ENCODE measurements at places on chromosomes 16 and 17.

- ATAC-seq = no peak
These were observed 1023.4 kb upstream of the RBFOX1 start for GRCh38 chr16:6309271-6309670.

GRCh38 chr17:51761105-51761504, 397.4 kb downstream of the CA10 start:
- ATAC-seq = no peak

- ATAC-seq = no peak
These were observed 100.4 kb upstream of the FA2H start for GRCh38 chr16:74874912-74875546.

- no peak for ATAC-seq
These were observed 20.2 kb downstream of the SLC16A3 start for GRCh38 chr17:82248815-82249674.

GRCh38 chr16:4972938-4973587, 14.9 kb downstream of the SEC14L5 start:
- no peak for ATAC-seq

DNA sequence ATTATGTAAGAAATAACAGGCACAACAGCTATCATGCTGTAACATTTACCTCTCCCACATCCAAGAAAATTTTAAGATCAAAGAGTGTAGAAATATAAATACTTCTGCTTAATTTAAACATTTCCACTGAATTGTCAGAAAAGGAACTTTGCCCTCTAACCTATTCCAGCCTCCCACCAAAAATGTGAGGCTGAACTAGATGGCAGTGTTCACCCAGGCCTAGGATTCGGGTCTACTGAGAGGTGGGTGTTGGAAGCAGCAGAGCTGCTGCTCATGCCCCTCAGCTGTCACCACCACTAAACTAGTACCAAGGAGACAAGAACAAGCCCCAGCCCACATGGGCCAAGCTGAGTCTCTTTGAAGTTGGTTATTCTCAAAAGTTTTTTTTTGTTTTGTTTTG, 11.3 kb downstream of the CIAPIN1 start:
- ATAC-seq = no peak

DNA sequence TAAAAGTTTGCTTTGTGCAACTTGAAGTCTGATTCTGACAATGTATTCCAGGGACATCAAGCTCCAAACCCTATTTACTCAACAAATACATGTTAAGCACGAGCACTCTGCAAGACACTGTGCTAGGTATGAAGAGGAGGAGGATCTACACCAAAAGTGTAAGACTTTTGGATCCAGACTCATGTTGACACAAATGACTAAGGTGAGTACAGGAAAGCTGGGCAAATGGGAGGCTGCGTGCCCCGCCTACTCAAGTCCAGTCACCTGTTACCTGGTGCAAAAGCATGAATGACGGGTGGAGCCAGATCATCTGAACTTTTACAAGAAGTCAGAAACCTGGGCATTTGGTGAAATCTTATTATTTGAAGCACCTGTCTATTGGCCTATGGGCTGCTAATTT, 120.7 kb downstream of the ABCC12 start:
- ATAC-seq = no peak

DNA sequence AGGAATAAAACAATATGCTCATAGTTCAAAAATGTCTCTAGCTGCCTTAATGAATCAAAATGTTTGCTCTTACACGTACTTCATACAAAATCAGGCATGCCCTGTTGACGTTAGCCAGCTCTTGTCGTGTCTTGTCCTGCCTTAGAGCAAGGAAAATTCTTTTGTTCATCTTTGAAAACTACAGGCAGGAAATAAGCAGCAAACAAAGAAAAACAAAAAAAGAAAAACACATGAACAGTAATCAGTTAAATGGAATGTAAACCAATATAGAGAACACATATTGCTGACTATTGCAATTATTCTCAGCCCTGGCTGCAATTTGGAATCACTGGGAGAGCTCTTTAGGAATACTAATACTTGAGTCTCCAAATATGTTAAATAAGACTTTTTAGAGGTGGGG, 1.7 kb downstream of the CAPNS2 start:
- ATAC-seq = no peak

DNA sequence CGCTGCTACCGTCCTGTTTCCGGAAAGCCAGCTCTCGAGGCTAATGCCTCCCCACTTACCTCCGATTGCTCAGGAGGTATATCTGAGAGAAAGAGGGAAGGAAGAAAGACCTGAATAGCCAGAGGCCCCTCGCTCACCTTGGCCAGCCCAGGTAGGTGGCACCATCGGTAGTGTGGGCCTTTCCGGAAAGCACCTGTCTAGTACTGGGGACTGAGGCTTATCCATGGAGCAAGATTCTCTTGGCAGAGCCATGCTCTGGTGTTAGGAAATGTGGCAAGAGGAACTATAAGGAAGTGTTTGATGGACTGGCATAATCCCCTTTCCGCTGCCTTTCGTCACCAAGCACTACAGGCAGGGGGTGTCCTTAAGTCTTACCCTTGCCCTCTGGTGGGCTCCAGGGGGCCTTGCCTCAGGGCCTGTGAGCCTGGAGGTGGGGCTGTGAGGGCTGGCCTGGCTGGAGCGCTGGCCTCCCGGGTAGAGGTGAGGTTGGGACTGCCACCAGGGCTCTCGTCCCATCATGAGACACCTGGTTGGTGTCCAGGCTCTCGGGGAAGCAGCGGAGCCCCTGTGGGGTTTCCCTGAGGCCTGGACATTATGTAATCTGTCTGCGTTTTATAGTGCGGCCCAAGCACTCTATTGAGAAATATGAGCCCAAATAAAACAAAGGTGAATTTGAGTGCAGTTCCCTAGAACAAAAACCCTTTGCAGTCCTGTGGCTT, 2.9 kb downstream of the CMIP start:
- no peak for ATAC-seq

- ATAC-seq = no peak
These were observed 182.9 kb downstream of the CCDC182 start for GRCh38 chr17:57562184-57562698.

- peak; percentile 61 for ATAC-seq
These were observed 44.1 kb downstream of the CRLF3 start for GRCh38 chr17:30780343-30780742.

GRCh38 chr17:75485688-75486087, 29.3 kb downstream of the TMEM94 start:
- ATAC-seq = no peak

DNA sequence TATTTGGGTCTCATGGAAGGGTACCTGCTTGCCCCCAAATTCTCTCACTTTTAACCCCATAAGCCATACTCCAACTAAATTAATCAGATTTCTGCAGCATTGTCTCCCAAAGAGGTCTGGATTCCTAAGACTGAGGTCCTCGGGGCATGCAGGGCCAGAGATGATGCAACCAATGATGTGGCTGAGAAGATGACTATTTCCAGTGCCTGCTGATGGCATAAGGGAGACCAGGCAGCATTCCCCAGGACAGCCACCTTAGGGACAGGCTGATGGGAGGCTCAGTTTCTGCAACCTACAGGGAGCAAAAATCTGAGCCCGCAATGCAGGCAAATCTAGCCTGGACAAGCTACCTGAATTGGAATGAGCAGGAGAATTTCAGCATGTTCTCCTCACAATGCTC, 76.8 kb upstream of the ASIC2 start:
- ATAC-seq = no peak

- ATAC-seq = no peak
These were observed 200.8 kb upstream of the KCNJ16 start for GRCh38 chr17:69874175-69874670.

- peak; percentile 90 for ATAC-seq
These were observed at the start of gene P3H4 for GRCh38 chr17:41811549-41812380. Gene P3H4, minus strand, starts transcription at chr17:41811949. Its CDS starts 34 bp downstream, at chr17:41811915.

GRCh38 chr16:90020260-90020837, 1.1 kb upstream of the DBNDD1 start:
- ATAC-seq = no peak

- ATAC-seq = no peak
These were observed 18.4 kb downstream of the CYB5D2 start for GRCh38 chr17:4161192-4161966.

DNA sequence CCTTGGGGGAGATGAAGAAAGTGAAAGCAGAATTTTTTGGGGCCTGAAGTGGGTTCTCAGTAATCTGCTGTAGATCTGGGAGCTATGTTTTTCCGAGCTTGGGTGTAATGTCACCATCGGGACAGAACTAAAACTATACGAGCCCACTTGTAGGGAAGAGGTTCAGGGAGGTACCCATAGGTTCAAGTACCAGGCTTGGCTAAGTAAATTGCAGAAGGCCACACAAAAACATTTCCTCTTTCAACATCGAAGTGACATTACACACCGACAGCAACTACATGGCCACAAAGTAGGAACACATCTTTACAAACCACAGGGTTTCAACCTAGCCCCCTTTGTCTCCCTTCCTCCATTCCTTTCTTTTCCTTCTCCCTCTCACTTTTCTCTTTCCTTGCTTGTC, 10.2 kb upstream of the ASIC2 start:
- ATAC-seq = no peak

- ATAC-seq = no peak
These were observed 32.1 kb upstream of the SMURF2 start for GRCh38 chr17:64694207-64694606.

DNA sequence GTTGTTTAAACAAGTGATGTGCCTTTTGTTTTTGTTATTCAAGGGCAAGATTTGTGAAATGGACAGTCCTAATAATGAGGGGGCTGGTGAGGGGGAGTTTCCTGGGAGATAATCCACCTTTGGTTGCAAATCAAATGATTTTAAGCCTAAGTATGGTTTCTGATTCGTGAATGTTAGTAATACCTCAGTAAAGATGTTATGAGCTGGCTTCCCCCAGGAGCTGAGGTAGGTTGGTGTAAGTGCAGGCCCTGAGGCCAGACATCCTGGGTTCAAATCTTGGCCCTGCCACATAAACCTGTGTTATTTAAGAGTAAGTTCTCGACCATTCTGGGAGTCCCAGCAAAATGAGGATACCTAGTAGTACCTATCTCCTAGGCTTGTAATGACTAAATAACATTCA, 1.5 kb downstream of the SNX29 start:
- ATAC-seq = no peak

DNA sequence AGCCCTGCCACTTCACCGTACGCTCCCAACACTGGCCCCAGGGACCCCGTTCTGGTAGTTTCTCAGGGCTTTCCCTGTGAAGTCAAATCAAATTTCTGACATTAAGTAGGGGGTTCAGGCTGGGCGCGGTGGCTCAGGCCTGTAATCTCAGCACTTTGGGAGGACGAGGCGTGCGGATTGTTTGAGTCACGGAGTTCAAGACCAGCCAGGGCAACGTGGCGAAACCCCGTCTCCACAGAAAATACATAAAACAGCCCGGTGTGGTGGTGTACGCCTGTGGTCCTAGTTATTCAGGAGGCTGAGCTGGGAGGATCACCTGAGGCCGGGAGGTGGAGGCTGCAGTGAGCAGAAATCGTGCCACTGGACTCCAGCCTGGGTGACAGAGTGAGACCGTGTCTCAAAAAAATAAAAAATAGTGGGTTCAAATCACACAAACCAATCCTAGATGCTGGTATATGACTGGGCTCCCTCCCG, 632 bp downstream of the CYBC1 start:
- ATAC-seq = peak; percentile 33

DNA sequence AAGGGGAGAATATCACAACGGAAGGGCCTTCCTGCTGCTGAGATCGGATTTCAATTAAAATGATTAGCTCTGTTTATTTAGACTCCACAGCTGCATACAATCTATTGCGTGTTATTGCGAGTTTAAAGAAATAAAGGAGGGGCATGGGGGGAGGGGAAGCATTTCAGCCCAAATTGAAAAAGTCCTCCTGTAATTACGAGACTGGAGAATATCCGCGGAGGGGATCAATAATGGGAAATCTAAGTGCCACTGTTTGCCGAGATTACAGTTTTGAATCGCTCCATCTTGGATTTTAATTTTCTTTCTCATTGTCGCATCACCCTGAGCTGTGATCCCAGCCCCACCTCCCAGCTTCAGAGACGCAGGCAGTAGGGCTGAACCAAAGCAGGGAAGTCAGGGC, 15.7 kb upstream of the RPL38 start:
- ATAC-seq = no peak

- no peak for ATAC-seq
These were observed at the start of gene ITGAD for GRCh38 chr16:31393056-31393455. Gene ITGAD, plus strand, starts transcription at chr16:31393335. Its CDS starts 26 bp downstream, at chr16:31393361.

- ATAC-seq = no peak
These were observed 9.0 kb upstream of the MRPS23 start for GRCh38 chr17:57858838-57859237.

GRCh38 chr17:3955673-3955988, 8.6 kb downstream of the ATP2A3 start:
- ATAC-seq = no peak

DNA sequence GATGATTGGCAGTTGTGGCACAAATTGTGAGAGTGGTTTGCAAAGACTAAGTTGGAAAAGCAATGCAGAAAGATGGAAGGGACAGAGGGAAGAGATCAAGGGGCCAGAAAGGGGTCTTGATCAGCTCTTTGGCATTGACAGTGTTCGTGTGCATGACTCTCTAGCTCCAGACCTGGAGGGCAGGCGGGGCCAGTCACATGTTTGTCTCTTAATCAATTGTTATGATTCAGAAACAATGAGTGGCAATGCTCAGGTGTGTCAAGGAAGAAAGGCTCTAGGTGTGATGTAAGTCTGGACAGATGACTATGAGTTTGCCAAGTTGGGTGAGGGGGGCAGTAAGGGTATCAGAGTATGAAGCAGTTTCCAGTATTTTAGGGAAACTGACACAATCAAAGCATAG, 32.1 kb downstream of the WSB1 start:
- no peak for ATAC-seq

DNA sequence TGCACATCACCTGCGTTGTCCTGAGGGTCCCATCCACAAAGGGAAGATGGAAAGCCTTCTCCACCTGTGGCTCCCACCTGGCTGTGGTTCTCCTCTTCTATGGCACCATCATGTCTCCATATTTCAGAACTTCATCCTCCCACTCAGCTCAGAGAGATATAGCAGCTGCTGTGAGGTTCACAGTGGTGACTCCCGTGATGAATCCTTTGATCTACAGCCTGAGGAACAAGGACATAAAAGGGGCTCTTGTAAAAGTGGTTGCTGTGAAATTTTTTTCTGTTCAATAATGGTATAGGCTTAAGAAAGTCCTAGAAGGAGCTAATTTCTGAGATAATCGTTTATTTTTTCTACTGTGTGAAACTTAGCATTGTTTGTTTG, 18.7 kb downstream of the ZNF200 start:
- ATAC-seq = peak; percentile 11

- no peak for ATAC-seq
These were observed 21.3 kb downstream of the ZNF423 start for GRCh38 chr16:49834531-49835151.

All from activated CD4-positive, CD25-positive, alpha-beta regulatory T cell treated with anti-CD3 and anti-CD28 coated beads, Interleukin-2, amount 50 U/mL, for 24 hours (primary cell).